ENCODE measurements at places on chromosomes 7 and 10.

- no peak for DNase-seq
Measured at GRCh38 chr10:43049081-43049551, 27.8 kb upstream of the RET start.

DNA sequence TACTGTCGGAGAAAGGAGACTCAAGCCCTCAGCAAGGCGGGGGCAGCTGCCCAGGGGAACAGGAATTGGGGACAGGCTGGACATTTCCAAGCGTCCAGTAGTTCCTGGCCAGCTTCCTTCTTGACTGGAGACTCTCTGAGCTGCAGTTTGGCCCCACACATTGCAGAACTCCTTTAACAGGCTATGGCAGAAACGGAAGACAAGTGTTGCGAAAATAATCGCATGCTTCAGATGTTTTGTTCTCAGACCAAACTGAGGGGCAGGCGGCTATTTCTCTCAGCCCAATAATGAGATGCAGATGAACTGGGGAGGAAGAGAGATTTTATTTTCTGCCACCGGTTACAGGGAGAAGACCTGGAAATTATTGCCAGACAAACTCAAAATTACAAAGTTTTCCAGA, 88.0 kb upstream of the PFKP start:
- DNase-seq: no peak

DNA sequence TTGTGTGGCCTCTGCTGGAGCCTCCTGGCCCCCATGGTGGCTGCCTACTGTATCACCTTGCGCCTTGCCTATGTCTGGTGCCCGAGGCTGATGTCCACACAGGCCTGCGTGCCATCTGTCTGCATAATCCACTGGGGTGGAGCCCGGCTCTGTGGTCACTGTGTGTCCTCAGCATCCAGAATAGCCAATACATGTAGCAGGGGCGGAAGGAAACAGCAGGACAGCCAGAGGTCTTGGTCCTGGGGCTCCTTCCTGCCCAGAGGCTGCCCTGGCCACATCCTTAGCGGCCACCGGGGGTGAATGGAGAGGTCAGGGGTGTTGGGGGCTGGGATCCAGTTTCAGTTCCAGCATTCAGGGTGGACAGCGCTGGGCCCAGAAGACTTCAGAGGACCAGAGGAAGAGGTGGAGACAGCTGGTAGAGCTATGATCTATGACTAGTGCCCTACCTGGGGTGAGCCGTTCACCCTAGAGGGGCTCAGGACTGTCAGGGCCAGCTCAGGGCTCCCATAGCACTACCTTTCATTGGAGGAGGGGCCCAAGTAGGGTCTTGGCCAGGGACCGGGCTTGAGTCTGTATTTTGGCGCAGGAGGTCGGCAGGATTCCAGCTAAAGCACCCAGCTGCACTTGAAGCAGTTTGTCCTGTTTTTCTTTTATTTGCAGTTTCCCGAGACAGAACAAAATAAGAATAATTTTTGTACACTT, 15.9 kb downstream of the YKT6 start:
- no peak for DNase-seq

DNA sequence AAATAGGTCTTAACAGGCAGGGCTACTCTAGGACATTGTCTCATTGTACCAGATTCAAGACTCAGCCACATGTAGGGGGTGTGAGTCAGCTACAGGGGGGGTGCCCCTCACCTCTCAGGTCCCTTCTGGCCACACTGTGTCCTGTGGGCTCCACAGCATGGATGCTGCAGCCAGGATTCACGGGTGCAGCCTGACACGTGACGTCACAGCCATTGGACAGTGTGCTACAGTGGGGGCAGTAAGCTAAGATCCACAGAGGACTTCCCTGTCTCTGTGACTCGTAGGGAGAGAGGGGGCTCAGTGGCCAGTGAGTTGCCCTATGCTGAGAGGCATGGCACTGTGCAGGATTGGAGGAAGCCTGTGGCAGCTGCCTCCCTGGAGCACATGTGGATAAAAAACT, 77.9 kb downstream of the TMEM178B start:
- no peak for DNase-seq

DNA sequence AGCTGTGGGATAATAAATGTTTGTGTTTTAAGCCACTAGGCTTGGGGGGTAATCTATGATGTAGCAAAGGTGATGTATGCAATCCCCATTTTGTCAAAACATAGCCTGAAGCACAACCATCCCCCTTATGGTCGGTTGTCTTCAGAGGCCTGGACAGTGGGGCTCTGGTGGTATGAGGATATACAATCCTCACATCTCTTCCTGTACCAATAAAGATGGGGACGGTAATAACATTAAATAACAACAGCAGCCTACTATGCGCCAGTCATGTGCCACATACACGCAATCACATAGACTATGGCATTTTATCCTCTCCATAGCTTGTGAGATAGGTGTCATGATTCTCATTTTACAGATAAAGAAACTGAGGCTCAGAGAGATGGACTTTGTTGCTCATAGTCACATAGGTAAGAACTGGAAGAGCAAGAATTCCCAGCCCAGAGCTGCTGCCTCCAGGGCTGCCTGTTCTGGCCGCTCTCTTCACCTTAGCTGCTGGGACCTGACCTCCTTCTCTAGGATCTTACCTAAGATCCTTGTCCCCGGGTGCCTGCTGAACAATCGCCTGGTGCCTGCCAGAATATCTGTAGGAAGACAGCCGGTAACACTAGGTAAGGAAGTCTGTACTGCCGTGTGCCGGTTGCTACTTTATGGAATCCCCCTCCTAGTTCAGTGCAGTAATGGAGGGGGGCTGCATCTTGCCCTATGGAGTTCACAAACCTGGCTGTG, 108.6 kb downstream of the ARHGAP22 start:
- no peak for DNase-seq

DNA sequence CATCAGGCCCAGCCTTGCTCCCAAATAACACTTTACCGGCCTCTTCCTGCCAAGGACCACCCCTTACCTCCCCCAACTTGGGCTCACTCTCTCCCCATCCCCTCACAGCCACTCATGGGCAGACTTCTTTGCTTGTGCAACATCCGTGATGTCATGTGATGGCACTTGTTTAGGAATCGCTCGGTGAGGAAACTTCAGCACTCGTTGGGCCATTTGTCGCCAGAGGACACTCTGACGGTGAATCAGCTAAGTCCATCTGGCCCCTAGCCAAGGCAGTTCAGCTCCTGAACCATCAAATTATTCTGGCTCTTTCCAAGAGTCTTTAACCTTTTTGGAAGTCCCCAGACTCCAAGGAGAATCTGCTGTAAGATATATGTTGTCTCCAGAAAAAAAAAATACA, 19.2 kb downstream of the BTBD16 start:
- no peak for DNase-seq

- no peak for DNase-seq
Measured at GRCh38 chr7:7271094-7271874, 88.9 kb downstream of the C1GALT1 start.

- DNase-seq: no peak
Measured at GRCh38 chr7:50594136-50594535, 28.9 kb upstream of the DDC start.

- no peak for DNase-seq
Measured at GRCh38 chr10:96205580-96205979, 65.8 kb downstream of the BLNK start.

DNA sequence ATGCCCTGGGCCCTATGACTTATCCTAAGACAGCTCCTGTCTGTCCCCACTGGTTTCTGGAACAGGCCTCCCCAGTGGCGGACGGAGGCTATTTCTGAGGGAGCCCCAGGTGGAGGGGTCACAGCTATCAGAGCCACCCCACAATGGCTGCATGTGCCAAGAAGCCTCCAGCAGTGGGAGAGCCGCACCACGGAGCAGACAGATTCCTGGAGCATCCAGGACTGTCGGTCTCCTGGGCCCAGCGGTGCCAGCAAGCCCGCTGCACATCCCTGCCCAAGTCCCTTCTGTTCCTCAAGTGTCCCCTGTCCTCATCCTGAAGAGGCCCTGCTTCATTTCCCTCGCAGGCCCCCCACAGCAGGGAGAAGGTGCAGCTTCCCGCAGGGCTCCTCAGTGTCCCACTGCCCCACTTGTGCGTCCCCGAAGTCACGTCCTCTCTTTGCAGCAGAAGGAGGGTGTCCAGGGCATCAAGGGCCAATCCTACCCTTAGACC, 193.0 kb upstream of the SHH start:
- DNase-seq: no peak

GRCh38 chr10:102419269-102420180, 940 bp upstream of the PSD start:
- peak; percentile 72 for DNase-seq

DNA sequence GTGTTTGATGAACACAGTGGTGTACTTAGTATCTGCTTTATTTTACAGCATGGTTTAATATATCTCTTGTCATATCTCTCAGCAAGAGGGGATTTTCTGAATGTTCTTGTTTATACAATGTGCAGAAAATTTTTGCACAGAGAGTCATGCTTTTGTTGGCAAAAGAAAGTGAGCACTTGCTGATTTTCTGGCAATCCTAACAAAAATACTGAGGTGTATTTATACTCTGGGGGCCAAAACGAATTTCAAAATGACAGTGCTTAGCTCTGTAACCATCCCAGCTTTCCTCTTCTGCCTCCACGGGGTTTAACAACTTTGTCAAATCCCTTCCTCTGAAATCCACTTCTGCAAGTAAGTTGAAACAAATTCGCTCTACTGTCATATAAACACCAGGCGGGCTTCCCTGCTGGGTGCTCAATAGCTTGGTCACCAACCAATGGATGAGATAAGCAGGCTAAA, 169.2 kb downstream of the NOC3L start:
- no peak for DNase-seq

GRCh38 chr7:86448856-86449255, 194.9 kb upstream of the GRM3 start:
- no peak for DNase-seq

GRCh38 chr10:36676321-36676720, 449.1 kb upstream of the ANKRD30A start:
- no peak for DNase-seq

DNA sequence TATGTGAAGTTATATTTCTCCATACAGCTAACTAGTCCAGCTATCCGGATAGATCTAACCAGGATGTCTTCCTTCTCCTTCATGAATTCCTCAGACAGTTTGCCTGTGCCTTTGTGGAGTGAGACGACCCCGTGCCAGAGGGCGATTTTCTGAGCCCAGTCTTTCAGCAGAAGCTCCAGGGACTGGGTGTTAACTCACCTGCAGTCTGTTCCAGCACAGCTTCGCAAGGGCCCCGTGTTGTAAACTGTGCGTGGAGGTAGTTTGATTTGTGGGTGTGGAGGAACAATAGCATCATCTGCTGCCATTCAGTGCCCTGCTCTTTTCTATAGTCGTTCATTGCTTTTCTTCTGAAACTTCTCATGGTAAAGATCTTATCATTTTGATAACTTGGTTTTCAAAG, 103.8 kb downstream of the INPP5A start:
- DNase-seq: no peak

- no peak for DNase-seq
Measured at GRCh38 chr7:113824117-113824823, 94.5 kb downstream of the PPP1R3A start.

DNA sequence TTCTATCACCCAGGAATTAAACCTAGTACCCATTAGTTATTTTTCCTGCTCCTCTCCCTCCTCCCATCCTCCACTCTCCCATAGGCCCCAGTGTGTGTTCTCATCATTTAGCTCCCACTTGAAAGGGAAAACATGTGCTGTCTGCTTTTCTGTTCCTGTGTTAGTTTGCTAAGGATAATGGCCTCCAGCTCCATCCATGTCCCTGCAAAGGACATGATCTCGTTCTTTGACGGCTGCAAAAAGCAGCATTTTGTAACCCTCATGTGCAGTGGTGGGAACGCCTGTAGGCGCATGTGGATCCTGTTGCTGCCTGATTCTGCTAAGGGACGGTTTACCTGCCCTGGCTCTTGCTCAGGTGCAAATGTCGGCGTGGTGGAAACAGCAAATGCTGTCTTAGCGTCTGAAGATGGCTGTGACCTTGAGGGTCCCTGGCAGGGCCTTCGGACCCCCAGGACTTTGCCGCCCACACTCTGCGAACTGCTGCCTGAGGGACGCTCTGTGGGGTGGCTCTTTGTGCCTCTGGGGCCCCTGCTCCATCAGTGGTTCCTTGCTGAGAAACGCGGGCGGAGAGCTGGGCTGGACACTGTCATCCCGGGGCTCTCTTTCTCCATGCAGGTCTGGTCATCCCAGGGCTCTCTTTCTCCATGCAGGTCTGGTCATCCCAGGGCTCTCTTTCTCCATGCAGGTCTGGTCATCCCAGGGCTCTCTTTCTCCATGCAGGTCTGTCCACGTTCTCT, 5.6 kb upstream of the MTG1 start:
- no peak for DNase-seq

DNA sequence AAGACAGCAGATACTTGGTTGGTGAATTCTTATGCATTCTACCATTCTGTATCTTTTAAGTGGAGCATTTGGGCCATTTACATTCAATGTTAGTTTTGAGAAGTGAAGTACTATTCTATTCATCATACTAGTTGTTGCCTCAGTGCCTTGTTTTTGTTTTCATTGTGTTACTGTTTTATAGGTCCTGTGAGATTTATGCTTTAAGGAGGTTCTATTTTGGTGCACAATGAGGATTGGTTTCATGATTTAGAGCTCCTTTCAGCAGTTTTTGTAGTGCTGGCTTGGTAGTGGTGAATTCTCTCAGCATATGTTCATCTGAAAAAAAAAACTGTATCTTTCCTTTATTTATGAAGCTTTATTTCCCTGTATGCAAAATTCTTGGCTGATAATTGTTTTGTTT, 23.3 kb upstream of the WNT2 start:
- no peak for DNase-seq

- no peak for DNase-seq
Measured at GRCh38 chr10:108421266-108421665, 1256.8 kb upstream of the SORCS1 start.

DNA sequence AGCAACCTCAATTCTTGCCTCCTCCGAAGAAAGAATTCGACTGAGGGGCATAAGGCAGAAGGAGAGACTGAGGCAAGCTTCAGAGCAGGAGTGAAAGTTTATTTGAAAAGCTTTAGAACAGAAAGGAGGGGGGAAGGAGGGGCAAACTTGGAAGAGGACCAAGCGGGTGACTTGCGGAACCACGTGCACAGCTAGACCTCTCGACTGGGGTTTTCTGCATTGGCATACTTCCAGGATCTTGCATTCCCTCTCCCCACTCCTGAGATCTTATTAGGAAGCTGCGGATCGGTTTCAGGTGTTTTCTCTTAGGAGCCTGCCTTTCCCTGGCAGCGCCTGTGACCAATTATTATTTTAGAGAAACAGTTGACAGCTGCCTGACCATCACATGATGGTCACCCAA, 20.3 kb upstream of the CPXM2 start:
- DNase-seq: no peak

GRCh38 chr7:93836116-93836515, 54.4 kb downstream of the TFPI2 start:
- no peak for DNase-seq
